ENCODE measurements at places on chromosomes 6 and 20.

GRCh38 chr6:162211022-162211421 is 516.5 kb downstream of the PRKN start:
- DNase-seq: no peak

DNA sequence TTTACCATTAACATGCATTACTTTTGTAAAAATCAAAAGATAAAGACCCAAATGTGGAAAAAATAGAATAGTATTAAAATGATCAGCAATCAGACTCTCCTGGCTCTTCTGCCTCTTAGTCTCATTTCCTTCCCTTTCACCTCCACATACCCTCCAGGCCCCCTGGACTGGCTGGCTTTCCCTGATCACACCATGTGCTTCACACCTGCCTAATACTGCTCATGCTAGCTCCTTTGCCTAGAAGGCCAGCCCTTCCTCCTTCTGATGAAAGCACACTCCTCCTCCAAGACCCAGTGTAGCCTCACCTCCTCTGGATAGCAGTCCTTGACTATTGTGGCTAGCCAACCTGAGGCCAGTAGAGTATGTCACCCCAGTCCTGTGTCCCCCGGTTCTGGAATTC is 182.0 kb upstream of the HEY2 start:
- DNase-seq: no peak

DNA sequence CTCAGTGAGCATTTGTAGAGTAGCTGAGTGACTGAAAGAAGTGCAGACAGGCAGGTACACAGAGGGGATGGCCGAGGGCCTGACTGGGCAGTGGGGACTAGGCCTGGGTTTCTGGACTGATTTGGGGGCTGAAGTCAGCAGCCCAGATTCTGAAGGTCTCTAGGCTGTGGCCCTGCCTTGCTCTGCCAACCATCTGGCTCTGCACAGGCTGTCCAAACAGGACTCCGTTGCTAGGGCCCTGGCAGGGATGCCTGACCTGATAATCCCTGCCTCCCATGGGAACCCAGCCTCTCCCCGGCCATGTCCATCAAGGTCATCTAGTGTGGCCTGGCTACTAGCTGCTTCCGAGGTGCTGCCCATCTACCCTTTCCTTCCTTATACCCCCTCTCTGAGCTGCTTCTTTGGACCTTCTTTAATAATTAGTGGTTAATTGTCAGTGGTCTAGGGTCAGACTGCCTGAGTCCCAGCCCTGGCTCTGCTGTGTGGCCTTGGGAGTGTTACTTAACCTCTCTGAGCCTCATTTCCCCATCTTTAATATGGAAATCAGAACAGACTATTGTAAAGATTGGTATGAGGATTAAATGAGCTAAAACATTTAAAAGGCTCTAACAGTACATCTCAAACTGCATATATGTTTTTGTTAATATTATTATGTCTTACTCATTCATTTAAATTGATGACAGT is 137.9 kb downstream of the VEGFA start:
- DNase-seq: no peak

GRCh38 chr6:46628498-46628897 is 24.1 kb downstream of the CYP39A1 start:
- DNase-seq: no peak

GRCh38 chr20:46022411-46023147 is 6.4 kb upstream of the SLC12A5 start:
- peak; percentile 65 for DNase-seq

DNA sequence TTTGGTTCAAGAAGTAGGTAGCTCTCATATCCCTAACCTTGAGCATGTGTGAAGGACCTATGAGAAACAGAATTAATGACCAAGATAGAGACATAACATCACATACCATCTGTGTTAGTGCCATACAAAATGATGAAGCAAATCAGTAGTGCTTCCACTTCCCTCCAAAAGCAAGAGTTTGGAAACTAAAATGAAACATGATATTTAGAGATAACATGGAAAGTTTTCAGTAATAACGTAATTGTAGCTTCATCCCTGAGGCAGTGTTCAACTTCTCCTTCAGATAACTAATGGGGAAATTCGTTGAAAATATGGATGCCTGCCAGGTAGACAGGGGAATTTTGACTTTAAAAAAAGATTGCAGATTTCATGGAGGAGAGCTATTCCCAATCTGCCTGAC is 248.4 kb upstream of the IRAK1BP1 start:
- no peak for DNase-seq

GRCh38 chr6:53530780-53531386 is 14.0 kb downstream of the GCLC start:
- no peak for DNase-seq

DNA sequence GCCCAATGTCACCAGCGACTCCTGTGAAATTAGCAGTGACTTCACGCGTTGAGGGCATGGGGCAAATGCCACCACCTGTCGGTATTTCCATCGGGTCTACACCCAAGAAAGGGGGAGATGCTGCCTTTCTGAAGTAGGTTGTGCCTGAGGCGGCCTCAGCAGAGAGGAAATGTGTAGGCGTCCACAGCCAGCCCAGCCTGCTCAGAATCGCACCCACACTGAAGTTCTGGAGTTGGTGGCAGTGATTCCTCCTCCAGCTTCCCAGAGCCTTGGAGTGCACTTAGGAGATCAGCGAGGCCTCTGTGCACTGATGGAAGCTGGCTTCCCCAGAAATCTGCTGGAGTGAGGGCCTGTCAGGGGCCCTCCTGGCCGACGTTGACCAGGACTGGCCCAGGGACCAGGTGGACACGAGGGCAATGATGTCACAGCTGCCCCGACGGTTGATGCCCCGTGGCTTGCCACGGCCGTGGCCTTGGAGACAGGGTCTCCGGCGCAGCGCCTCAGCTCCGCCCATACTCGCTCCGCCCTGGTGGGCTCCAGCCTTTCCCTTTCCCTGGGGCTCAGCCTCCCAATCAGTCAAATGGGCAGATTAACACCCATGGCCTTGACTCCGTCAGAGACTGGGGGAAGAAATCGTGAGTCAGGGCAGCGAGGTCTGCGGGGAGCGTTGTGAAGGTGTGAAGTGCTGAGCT is 484.8 kb downstream of the PREX1 start:
- DNase-seq: no peak

GRCh38 chr6:164927288-164928056 is 381.9 kb downstream of the C6orf118 start:
- peak; percentile 69 for DNase-seq

DNA sequence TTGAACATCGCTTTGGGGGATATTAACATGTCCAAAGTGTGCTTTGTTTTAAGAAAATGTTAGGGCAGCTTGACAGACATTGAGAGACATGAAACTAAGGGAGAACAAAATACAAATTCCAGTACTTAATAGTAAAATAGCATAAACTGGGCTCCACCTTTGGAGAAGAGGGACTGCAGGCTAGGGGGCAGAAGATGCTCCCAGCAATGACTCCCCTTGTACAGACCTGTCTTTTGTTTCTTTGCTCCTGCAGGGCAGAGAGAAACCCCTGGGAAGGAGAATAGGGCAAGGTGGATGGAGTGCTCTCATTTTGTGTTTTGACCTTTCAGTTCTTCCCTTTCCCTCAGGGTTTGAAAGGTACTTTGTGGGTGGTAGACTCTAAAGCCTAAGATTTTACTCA is 115.6 kb upstream of the PLCB4 start:
- DNase-seq: no peak

- DNase-seq: no peak
These were observed 105.4 kb downstream of the REV3L start for GRCh38 chr6:111377558-111378120.

- no peak for DNase-seq
These were observed 98.9 kb downstream of the PDSS2 start for GRCh38 chr6:107360476-107360875.

DNA sequence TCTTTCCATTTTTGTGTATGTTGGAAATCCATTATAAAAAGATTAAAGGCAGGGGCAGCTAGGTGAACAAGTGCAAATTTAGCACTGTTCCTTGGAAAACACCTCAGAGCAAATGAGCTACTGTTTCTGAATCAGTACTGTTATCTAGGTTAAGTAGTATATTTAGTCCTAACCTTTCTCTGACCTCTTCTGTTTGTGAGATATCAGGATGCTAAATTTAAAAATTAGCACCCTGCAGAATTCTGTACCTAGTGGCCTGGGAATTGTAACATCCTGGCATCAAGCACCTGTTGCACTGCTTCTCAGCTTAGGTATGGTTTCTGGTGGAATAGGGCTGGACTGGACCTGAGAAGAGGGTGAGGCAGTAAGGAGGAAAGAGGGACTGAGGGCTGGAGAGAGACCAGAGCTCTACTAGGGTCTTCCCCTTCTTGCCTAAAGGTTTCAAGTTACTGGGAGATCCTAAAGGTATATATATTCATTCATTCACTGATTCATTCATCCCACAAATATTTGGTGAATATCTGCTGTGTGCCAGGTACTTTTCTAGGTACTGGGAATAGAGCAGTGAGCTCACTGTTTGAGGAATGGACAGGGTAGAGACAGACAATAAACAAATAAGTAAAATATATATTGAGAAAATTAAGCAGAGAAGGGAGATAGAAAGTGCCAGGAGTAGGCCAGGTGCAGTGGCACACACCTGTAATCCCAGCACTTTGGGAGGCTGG is 5.2 kb downstream of the ZNF76 start:
- no peak for DNase-seq

GRCh38 chr6:170178561-170179477 is 112.1 kb downstream of the DLL1 start:
- DNase-seq: peak; percentile 91

- no peak for DNase-seq
These were observed 28.6 kb upstream of the CDKN1A start for GRCh38 chr6:36649701-36650484.

GRCh38 chr20:36745927-36746659 is at the start of gene NDRG3:
NDRG3 (minus strand) TSS chr20:36746090; CDS start chr20:36721735, 24,355 bp downstream.
- peak; percentile 96 for DNase-seq

DNA sequence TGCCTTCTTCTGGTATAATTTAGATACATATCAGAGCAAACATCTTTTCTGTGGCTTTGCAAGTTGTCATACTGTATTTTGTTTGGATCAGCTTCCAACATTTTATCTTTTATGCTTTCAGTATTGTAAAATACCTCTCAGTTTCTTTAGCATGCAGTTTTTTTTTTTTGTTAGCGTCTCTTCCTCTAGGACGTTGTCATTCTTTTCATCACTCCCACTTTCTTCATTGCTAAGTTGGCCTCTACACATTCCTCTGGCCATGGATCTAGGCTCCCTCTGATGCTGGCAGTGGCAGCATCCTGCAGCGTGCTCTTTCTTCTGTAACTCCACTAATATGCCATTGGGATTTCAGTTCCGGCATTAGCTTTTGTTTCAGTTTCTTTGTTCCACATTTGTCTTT is 21.7 kb downstream of the RPRD1B start:
- no peak for DNase-seq

DNA sequence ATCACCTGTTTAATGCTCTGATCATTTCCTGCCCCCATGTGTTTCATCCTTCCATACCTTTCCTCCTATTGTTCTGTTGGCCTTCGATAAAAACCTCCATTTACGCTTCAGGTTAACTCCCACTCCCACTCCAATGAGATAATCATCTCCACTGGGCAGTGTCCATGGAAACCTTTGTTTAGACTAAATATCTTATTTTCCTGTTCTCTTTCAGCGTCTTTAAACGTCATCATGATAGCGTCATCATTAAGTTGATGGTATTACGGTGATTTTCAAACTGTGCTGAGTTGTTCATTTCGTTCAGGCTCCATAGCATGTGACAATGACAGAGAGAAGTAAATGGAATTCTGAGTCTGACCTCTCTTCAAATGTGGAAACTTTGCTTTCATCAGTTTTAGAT is 970.5 kb upstream of the SLC35B3 start:
- DNase-seq: no peak

- DNase-seq: no peak
These were observed 76.4 kb downstream of the PHACTR2 start for GRCh38 chr6:143754204-143754603.

DNA sequence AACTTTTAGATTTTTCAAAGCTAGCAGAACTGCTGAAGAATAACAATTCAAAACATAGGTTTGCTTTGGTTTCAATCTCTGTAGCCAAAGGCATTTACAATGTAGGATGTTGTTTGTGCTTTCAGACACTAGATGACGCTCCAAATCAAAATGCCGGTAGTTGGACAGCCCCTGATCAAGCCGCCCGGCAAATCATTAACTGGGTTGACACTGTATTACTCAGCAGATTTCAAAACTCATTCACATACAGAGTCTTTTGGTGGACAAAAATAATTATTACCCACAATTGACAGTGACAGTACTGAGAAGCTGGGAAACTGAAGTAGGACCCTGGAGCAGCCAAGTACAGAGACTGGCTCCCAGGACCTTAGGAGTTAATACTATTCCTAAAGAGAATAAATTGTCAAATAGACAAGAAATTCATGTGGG is 21.3 kb upstream of the HFE start:
- DNase-seq: peak; percentile 78

GRCh38 chr6:87731818-87732661 is 30.0 kb upstream of the AKIRIN2 start:
- DNase-seq: peak; percentile 91

GRCh38 chr6:16295060-16295459 is 56.7 kb downstream of the GMPR start:
- DNase-seq: no peak

DNA sequence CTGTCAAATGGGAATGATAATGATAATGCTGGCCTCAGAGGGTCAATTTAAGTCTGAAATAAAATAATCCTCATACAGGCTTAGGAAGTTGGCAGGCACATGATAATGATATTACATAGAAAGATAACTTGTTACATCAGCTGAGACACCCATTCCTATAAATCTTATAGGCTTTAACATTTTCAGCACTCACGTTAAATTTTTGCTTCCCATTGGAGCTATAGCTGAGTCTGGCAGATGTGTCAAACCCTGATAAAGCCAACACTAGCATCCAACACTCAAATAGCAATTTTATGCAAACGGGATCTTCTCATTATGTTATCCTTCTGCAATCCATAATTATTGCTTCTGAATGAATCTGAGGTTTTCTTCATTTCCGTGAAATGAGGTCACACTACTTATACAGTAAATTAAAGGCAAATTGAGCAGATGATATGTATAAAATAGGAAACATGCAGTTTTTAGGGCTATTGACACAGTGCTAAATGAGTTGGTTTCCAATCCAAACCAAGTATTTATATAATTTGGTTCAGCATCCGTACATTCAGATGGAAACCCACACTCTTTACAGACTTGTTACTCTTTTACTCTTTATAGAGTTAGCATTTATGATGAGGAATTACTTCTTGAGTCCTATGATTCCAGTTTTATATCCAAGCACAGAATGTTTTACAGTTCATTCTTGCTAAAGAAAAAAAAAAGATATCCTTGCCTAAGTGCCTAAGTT is 481.6 kb downstream of the BTBD3 start:
- DNase-seq: no peak

GRCh38 chr6:95723638-95724037 is 146.3 kb downstream of the MANEA start:
- DNase-seq: no peak

- DNase-seq: peak; percentile 39
These were observed 9.3 kb downstream of the SYNGAP1 start for GRCh38 chr6:33428966-33429749.

GRCh38 chr6:22357724-22358189 is 60.9 kb upstream of the PRL start:
- DNase-seq: no peak

All from stomach (tissue), 19 donors.